Prostate gland (tissue), 2 donors: ENCODE measurements at places on chromosomes 13 and 19. TPM values are rescaled to one million over a fixed set of nuclear protein-coding genes. Genes with fewer than 3 reads are reported as not detected.

Gene LRRC8E
- total RNA-seq: 4.8 TPM

Gene METTL21C
- total RNA-seq: not detected

Gene LHB
- 5.2 TPM for total RNA-seq

Gene CYP2S1
- 1.1 TPM for total RNA-seq

Gene C19orf44
- total RNA-seq: 13.7 TPM

Gene TGFB1
- 9.7 TPM for total RNA-seq

GRCh38 chr19:15577184-15577771 is 37.7 kb upstream of the CYP4F8 start:
- H3K36me3 ChIP-seq: no peaks in the 10 kb centered on the region
- H3K4me1 ChIP-seq: no peaks in the 10 kb centered on the region
- H3K4me3 ChIP-seq: no peak overlapping the region
- H3K27me3 ChIP-seq: no peaks in the 10 kb centered on the region

DNA sequence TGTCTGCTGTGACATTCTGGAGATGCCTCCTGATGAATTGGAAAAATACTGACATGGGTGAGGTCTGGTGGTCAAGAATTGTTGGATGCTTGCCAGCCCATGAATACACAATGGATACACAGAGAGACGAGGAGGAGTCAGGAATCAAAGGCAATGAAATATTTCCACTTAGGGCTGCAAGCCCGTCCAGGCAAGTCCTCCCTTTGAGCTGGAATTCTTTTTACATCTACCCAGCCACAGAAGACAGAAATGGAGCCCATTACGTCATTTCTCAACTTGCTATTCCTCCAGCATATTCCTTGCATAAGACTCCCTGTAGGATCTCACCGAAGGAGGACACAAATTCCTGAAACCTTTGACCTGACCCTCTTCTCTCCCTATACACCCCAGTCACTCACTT is 15.7 kb upstream of the IGFL4 start:
- no peaks in the 10 kb centered on the region for H3K27me3 ChIP-seq
- no peak overlapping the region for H3K4me3 ChIP-seq
- DNase-seq: no peak

- no peak for DNase-seq
- H3K4me3 ChIP-seq: no peak overlapping the region
- H3K27me3 ChIP-seq: no peaks in the 10 kb centered on the region
- no peaks in the 10 kb centered on the region for H3K36me3 ChIP-seq
- H3K27ac ChIP-seq: no peak overlapping the region
Measured at GRCh38 chr19:964761-965694, 19.1 kb upstream of the WDR18 start.

DNA sequence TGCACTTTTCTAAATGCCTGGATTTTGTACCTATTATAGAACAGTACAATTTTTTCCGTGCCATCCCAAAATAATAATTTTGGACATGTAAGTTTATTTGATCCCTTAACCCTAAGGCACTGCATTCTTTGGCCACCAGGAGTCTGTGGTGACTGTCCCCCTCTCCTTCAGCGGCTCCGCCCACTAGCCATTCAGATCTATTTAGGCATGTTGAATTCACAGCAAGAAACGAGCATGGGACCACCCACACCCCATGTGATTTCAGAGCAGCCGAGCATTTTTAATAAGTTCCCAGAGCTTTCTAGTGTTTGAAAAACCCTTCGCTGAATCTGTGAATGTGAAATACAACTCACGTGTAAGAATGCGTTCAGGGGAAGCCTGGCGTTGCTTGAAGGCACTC is 567.5 kb downstream of the MYO16 start:
- H3K27ac ChIP-seq: no peak overlapping the region
- no peaks in the 10 kb centered on the region for H3K4me1 ChIP-seq
- H3K27me3 ChIP-seq: no peaks in the 10 kb centered on the region
- DNase-seq: no peak
- no peaks in the 10 kb centered on the region for H3K36me3 ChIP-seq
- no peak overlapping the region for H3K4me3 ChIP-seq

- H3K4me3 ChIP-seq: no peak overlapping the region
- H3K27ac ChIP-seq: no peak overlapping the region
- no peaks in the 10 kb centered on the region for H3K36me3 ChIP-seq
Measured at GRCh38 chr13:27295096-27295495, 24.5 kb downstream of the RASL11A start.

- no peaks in the 10 kb centered on the region for H3K36me3 ChIP-seq
- no peaks in the 10 kb centered on the region for H3K4me1 ChIP-seq
- H3K27ac ChIP-seq: no peak overlapping the region
- DNase-seq: peak; percentile 48
Measured at GRCh38 chr13:61415058-61415721, 459 bp downstream of the PCDH20 start.

DNA sequence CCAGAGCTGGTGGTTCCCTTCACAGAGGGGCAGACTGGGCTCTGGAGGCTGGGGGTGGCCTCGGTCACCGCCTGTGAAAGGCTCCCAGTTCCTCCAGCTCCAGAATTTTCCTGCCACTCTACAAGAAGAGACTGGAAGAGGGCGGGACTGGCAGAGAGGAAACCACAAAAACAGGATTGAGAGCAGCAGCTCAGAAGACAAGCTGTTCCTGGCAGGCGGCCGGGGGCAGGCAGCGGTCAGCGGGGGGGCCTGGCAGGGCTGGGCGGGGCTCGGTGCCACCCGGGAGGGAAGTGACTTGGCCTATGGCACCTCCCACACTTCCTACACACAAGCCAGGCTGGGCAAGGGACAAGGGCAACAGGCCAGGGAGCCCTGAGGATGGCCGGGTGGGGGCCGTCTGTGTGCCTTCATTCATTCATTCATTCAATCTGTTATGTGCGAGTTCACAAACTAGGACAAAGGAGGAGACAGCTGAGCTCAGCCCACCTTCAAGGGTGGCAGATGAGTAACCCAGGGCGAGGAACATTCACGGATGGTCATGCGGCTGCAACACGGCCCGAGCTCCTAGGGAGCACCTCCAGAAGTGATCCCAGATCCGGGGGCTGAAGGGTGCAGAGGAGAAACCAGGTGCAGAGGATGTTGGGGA is 16.9 kb upstream of the BTBD2 start:
- peak; percentile 98 for DNase-seq
- H3K36me3 ChIP-seq: no peaks in the 10 kb centered on the region
- H3K4me1 ChIP-seq: peaks cover 11% of the 10 kb centered on the region
- H3K27ac ChIP-seq: peak overlapping the region; percentile 99
- no peaks in the 10 kb centered on the region for H3K27me3 ChIP-seq

DNA sequence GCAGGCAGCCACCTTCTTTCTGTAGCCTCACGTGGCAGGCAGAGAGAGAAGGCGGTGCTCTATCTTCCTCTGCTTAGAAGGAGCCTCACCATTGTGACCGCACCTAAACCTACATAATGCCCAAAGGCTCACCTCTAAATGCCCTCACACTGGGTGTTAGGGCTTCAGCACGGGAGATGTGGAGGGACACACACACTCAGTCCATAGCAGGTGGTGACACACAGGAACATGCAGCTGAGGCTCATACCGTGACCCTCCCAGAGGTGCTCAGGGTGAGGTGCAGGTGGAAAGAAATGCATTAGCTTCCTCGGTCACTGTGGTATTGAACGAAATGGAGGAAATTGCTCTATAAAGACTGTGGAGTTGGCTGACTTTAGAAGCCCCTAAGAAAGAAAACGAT is 37.7 kb upstream of the TUBGCP3 start:
- no peaks in the 10 kb centered on the region for H3K27me3 ChIP-seq
- H3K4me1 ChIP-seq: no peaks in the 10 kb centered on the region
- no peak for DNase-seq
- H3K27ac ChIP-seq: no peak overlapping the region

DNA sequence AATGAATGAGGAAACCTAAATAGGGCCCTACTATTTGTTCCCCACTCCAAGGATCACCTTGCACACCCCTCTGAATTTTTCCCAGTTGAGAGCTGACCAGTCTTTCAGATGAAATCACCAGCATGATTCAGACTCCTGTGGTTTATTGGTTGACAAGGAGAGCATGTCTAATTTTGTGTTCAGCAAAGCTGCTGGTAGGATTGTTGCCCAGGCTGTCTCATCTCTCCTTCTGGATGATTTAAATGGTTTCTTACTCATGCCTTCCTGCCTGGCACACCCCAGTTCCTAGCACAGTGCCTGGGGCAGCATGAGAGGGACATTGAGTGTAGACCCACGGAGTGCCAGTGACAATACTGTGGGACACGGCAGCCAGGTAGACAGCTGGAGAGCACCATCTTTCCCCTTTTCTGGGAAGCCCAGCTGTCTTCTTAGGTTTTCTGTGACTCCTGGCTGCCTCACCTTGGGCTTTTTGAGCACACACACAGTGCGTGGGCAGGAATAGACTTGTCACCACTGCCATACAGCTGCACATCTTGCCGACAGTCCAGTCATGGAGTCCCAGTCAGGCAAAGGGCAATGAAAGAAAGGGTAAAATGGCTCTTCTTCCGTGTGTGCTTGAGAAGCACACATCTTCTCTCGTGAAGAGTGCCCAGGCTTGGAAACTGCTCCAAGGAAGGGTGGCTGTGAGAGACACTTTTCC is 12.3 kb downstream of the FGF9 start:
- no peaks in the 10 kb centered on the region for H3K27me3 ChIP-seq
- DNase-seq: no peak
- no peaks in the 10 kb centered on the region for H3K36me3 ChIP-seq
- no peaks in the 10 kb centered on the region for H3K4me1 ChIP-seq
- no peak overlapping the region for H3K27ac ChIP-seq
- H3K4me3 ChIP-seq: no peak overlapping the region

DNA sequence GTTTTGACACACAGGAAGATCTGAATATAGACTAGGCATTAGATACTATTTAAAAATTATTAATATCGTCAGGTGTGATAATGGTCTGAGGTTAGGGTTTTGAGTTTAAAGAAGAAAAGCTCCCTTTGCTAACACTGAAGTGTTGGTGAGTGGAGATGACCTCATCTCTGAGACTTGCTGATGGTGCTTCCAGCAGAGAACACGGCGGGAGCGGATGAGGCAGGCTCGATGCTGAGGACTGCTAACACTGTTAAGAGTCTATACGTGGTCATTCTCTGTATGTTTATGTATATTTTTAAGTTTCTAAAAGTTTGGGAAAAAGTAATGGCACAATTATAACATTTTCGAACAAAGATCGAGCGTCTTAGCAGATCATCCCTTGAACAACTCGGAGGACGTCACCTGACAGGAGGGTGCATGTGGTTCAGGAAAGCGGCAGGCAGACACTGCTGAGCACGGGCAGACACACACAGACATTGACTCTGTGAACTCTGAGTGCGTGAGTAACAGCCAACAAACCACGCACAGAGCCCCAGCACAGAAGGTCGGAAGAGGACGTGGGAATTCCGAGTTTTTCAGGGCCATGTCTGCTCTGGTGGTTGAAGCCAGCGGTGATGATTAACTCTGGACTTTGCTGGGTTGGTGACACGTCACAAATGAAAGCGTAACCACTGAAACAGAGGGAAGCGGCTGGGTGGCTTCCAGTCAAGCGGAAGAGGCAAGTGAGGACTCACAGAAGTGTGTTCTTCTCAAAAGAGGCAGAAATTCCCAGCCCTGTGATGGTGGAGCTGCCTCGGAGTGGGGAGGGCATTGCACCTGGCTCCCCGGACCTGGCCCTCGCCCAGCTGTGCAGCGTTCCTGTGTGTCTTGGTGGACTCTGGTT is 91.9 kb upstream of the TEX29 start:
- no peaks in the 10 kb centered on the region for H3K4me1 ChIP-seq
- H3K27ac ChIP-seq: no peak overlapping the region
- no peaks in the 10 kb centered on the region for H3K36me3 ChIP-seq

GRCh38 chr19:39381910-39382611 is 8.8 kb downstream of the PAF1 start:
- H3K27ac ChIP-seq: no peak overlapping the region
- H3K27me3 ChIP-seq: no peaks in the 10 kb centered on the region
- peaks cover 49% of the 10 kb centered on the region for H3K36me3 ChIP-seq
- no peaks in the 10 kb centered on the region for H3K4me1 ChIP-seq
- H3K4me3 ChIP-seq: no peak overlapping the region
